Activated T-cell treated with anti-CD3 and anti-CD28 coated beads, Interleukin-2, amount 50 U/mL, for 48 hours (primary cell): ENCODE measurements at places on chromosomes 1 and 21.

- DNase-seq: no peak
These were observed 465.6 kb upstream of the ADGRL4 start for GRCh38 chr1:79472067-79472656.

DNA sequence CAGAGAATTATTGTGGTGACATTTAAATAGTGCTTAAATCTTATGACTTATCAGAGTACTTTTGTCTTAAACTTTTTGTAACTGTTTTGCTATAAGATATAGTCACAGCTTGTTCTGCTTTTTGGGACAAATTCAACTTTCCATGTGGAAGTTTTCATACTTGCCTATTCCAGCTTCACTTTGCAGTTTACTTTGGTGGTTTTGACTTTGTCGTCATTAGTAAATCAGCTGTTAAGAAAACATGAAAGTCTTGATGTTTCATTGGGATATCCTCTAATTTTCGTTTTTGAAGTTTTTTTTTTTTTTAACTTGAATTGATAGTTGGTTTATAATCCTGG is 31.3 kb downstream of the SDCCAG8 start:
- DNase-seq: no peak

GRCh38 chr1:99216956-99217355 is 47.3 kb upstream of the PLPPR4 start:
- DNase-seq: no peak

GRCh38 chr1:115411371-115412063 is 73.5 kb upstream of the NGF start:
- peak; percentile 21 for DNase-seq

- DNase-seq: no peak
These were observed 66.4 kb downstream of the RGS13 start for GRCh38 chr1:192702212-192702902.

- DNase-seq: no peak
These were observed 296.0 kb downstream of the HHAT start for GRCh38 chr1:210624722-210625121.

DNA sequence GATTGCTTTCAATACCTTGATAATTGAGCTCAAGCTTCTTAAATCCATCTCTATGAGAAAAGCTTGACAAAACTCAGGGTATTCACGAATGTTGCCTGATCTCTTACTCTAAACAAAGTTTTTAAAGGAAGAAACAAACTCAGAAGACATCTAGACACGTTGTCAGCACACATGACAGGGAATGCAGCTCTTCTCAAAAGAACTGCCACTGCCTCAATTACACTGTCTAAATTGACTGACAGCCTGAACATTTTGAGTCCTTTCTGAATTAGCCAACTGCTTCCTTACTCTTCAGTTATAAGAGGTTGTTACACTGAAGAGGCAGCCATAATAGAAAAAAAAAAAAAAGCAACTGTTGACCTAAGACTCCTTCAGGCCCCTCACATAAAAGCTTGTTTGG is 1646.7 kb upstream of the B3GALT2 start:
- no peak for DNase-seq

- peak; percentile 72 for DNase-seq
These were observed 48.8 kb upstream of the RAP1A start for GRCh38 chr1:111570781-111571181.

- DNase-seq: no peak
These were observed 160.8 kb upstream of the SGIP1 start for GRCh38 chr1:66373157-66373591.

GRCh38 chr21:36962098-36962780 is 4.2 kb downstream of the HLCS start:
- no peak for DNase-seq

DNA sequence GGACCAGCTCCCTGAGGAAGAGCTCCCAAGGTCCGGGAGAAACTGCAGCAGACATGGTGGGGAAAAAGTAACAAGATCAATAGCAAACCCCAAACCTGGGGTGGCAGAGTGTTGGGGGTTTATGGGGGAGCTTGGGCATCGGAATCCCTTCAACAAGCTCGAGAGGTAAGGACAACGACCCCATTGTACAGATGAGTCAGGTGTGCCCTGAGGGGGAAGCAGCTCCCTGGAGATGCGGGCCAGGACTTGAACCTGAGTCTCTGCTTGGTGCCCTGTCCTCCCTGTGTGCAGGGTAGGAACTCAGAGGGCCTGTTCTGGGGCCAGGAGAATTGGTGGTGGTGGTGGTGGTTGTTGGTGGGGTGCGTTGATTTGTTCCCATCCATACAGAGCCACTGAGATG is 125.4 kb downstream of the PTPRU start:
- DNase-seq: no peak

GRCh38 chr1:53683986-53684740 is 54.8 kb downstream of the GLIS1 start:
- no peak for DNase-seq

DNA sequence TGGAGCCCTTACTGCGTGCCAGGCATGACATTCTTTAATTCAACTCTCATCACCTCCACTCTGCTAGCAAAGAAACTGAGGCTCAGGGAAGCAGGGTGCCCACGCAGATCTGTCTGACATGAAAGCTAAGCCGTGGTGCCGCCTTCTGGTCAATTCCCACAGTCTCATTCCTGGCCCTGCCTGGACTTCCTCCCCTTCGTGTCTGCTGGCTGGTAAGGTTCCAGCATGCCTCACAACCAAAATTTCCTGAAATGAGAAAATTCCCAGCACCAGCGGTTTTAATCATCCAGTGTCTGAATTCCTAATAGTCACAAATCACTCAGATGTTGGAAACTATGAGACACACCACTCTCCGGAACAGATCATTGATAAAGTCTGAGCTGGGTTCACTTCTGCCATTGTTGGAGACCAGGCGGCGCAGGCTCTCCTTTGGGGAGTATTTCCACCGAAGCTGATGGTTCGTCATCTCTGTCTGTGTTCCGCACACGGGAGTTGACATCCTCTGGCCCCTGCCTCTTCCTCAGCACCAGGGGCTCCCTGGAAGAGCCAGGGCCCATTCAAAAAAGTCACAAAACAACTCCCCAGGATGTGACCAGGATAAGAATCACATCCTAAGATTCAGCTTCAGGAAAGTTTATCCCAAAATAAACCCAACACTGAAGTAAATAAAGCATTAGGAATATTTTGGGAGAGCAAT is 167.7 kb downstream of the PLPP3 start:
- no peak for DNase-seq

GRCh38 chr1:170893655-170894297 is 41.6 kb upstream of the MROH9 start:
- DNase-seq: no peak

DNA sequence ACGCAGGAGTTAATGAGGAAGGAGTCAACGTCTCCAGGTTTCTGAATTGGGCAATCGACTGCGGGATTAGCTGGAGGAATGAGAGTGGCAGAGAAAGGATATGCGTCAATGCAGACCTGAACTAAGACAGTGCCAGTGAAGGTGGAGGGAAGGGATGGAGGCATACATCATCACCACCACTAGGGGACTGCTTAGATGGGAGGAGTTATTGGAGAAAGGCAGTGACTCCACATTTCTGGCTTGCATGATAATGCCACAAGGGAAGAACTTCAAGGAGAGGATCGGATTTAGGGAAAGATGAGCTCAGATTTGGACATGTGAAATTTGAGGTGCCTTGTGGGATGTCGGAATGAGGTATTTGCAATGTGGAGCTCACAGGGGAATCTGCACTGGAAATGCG is 17.5 kb downstream of the VASH2 start:
- DNase-seq: no peak

GRCh38 chr1:9428601-9429341 is 110.5 kb upstream of the SLC25A33 start:
- peak; percentile 99 for DNase-seq

- no peak for DNase-seq
These were observed 119.8 kb upstream of the ZBTB40 start for GRCh38 chr1:22331618-22332423.

DNA sequence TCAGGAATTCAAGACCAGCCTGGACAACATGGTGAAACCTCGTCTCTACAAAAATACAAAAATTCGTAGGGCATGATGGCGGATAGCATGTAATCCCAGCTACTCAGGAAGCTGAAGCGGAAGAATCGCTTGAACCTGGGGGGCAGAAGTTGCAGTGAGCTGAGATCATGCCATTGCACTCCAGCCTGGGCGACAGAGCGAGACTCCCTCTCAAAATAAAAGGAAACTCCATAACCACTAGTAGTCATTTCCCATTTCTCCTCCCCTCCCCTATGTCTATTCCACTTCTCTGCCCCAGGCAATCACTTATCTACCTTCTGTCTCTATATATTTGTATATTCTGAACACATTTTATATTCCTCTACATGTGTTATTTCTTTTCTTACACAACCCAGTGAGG is 4.0 kb upstream of the CEP350 start:
- DNase-seq: no peak

DNA sequence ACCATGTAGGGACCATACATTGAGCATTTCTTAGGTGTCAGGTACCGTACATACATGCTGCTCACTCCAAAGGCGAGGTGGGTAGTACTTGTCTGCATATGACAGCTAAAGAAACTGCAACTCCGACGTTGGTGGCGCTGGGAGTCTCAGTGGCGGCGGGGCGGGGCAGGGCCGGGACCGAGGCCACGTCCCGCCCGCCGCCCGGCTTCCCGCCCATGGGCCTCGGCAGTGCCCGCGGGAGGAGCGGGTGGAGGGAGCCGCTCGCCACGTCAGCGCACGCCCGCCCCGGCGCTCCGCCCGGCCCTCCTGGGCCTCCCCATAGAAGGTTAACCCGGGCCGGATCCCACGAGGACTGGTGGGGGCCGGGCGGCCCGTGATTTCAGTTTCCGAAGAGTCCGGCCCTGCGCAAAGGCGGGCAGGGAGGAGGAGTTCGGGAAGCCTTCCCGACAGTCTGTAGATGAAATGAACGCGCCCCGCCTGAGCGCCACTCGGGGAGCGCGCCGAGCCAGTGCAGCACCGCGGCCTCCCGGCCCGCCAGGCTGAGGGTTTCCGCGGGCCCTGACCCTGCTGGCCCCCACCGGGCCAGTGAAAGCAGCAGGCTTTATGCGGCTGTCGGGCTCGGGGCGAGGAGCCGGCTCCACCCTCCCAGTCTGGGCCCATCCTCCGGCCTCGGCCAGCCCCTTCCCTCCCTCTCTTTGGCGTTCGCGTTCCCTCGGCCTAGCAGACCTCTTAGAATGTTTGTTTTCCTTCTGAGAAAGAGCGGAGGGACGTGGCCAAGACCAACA is 119.9 kb upstream of the JUN start:
- peak; percentile 88 for DNase-seq

DNA sequence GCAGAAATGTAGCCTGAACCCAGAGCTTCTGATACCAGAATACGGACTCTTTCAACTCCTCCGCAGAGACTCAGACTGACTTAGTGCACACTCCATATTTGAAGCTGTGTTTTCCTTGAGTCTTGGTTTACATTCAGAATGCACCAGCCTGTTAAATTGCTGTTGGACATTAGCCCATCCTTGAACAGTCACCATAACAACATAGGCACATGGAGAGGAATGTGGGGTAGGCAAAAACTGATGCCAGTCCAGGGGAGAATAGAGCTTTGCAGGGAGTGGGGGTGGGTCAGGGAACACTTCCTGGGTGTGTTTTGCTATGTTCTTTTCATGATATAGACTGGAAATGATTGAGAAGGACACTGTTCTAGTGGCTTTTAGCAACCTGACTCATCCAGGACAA is 76.3 kb upstream of the CACNA1E start:
- no peak for DNase-seq

GRCh38 chr21:34700605-34701004 is 31.8 kb downstream of the CLIC6 start:
- no peak for DNase-seq

DNA sequence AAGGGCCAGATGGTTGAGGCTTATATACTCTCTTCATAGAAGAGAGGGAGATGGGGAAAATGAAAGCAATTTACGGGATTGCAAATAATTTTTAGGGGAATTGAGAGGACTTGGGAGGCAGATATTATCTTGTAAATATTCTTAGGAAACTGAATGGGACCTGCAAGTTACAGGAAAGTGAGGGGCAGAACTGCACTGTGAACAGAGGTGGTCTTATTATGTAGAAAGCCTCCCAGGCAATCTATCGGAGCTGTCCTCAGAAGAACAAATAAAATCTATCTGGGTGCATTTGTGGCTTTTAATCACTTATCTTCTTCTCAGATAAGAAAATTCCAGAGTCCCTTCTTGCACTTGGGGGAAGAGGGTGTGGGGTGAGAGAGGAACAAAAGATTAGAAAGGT is 223.5 kb downstream of the RHOU start:
- DNase-seq: no peak

GRCh38 chr1:36571106-36571505 is 88.4 kb upstream of the CSF3R start:
- no peak for DNase-seq

DNA sequence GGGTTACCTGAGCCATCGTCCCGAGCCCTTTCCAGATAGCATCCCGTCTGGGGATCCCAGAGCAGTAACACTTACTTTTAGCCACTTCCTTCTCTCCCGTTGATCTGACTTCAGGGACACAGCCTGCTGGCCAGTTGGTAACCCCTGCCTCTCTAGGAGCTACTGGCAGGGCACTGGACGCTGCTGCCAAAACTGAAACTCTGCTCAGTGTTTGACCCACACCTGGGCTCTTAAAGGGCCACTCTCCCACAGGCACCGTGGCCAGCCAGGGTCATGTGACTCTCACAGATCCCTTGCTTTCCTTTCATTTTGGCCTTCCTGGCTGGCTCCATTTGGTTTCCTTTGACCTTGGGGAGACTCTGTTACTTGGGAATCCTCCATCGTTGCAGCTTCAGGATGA is at the start of gene PIGR:
Gene PIGR, minus strand, starts transcription at position 206 of the 400 bp plus-strand sequence. CDS start 5,935 bp downstream, outside the sequence.
- no peak for DNase-seq

DNA sequence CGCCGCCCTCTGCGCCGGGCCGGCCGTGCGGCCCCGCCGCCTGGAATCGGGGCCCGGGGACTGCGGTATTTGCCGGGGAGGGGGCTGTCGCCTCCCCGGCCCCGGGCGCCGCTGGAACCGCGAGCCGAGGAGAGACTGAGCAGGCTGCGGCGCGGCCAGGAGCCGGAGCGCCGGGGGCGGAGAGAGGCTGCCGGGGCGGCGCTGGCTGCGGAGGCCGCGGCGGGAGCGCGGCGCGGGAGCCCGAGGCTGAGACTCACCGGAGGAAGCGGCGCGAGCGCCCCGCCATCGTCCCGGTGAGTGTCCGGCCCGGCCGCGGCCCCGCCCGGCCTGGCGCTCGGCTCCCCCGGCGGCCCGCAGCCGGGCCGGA is 746 bp downstream of the DYRK1A start:
- no peak for DNase-seq

- no peak for DNase-seq
These were observed 35.4 kb downstream of the PTPRU start for GRCh38 chr1:29271724-29272123.

GRCh38 chr1:43452789-43453441 is 816 bp downstream of the HYI start:
- DNase-seq: peak; percentile 33

GRCh38 chr1:20311289-20311688 is 20.6 kb downstream of the VWA5B1 start:
- no peak for DNase-seq

- peak; percentile 63 for DNase-seq
These were observed 512 bp downstream of the PIAS3 start for GRCh38 chr1:145858238-145858900.

DNA sequence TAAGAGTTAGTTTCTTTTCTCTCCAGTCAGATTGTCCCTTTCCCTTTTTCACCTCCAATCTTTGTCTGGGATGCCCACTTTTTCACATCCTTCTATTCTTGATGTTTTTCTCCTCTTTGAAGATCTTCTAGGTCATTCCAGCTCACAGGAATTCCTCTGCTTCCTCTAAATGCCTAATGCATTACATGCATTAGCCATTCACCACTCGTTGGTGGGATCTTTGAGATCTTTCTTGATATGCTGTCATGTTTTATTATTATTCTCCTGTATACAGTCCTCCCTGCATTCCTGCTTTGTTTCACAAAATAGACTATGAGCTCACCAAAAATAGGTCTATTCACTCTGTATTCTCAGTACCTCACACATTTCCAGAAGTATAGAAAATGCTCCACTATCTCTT is 129.0 kb downstream of the LYPLAL1 start:
- no peak for DNase-seq
